ENCODE measurements at places on chromosomes 2 and 18.

- no peak for DNase-seq
Measured at GRCh38 chr2:221255862-221256261, 316.2 kb downstream of the EPHA4 start.

DNA sequence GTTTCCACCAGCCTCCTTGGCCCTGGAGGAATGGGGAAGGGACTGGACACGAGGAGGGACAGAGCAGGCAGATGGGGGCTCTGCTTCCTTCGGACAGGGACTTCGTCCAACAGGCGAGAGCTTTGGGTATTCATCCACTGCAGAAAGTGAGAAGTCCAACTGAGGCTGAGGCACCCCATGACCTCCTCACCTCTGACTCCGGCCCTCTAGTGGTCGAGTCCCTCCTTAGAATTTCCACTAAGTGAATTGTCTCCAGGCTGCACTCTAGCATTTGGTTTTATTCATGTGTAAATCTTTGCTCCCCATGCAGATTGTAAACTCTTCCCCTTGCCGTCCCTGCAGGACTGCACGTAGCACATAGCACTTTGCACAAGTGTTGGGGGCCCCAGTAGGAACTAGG, 75.6 kb downstream of the TMEM247 start:
- no peak for DNase-seq

GRCh38 chr2:16604236-16604635, 61.4 kb downstream of the CYRIA start:
- DNase-seq: no peak

DNA sequence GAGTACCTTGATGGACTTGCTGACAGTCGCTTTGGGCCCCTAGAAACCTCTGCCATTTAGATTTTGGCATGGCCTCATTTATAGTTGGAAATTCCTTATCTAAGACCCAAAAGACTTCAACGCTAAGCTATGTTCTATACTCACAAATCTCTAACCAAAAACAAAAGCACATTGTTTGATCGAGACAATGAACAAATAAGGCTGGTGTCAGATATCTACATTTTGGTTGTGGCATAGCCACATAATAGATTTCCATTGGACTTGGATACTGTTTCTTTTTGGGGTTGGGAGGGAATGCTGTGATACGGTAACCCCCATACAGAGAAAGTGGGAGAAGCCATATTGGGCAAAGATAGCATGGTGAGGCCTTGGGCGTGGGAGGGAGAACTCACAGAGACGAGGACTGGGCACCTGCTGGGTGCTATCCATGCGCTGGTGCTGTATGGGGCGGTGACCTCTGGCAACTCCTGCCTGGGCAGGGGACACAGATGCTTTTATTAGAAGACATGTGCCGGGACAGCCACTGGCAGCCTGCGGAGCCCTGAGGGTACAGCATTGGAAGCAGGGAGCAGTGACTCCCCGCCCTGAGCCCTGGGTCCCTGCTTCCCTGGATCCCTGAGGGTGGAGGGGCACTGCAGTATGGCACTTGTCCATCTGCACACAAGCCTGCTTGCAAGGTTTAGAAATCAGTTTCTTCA, 97.1 kb downstream of the ASAP2 start:
- no peak for DNase-seq

- DNase-seq: peak; percentile 40
Measured at GRCh38 chr18:45169610-45170009, 445.7 kb upstream of the SLC14A2 start.

DNA sequence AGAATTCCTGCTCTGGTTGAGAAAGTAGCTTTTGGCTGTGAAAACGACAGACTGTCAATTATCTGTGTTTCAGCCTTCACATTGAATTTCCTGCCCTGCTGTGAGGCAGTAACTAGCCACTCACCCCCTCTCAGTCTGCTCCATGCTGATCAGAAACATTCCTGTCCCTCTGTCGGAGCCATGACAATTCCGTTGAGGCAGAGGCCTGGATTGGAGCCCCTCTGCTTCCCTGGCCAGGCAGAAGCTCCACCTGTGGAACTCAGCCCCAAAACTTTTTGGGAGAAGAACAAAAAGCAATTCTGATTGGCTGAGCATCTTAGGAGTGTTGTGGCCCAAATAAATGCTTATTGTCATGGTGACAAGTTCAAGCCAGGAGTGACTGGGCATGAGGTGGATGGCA, 60.0 kb downstream of the APOB start:
- no peak for DNase-seq

- DNase-seq: no peak
Measured at GRCh38 chr2:170180031-170180566, 2.2 kb downstream of the MYO3B start.

GRCh38 chr18:43664487-43665008, 387.3 kb upstream of the SYT4 start:
- no peak for DNase-seq

- no peak for DNase-seq
Measured at GRCh38 chr18:5484526-5484925, 59.3 kb downstream of the EPB41L3 start.

- DNase-seq: no peak
Measured at GRCh38 chr2:199984159-199984558, 28.8 kb downstream of the MAIP1 start.

DNA sequence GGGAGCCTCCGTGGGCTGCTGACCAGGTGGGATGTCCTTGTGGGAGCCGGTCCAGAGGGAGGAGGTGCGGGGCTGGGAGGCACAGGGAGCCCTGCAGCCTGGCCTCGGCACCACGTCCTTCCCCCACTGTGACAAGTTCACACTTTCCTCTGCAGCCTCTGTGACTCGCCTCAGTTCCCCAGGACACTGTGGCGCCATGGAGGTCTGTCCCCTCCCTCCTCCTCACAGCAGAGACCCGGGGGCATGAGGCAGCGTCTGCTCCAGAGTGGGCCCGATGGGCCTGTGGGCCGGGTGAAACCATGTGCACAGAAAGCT, 27.3 kb upstream of the KCNG2 start:
- DNase-seq: no peak

DNA sequence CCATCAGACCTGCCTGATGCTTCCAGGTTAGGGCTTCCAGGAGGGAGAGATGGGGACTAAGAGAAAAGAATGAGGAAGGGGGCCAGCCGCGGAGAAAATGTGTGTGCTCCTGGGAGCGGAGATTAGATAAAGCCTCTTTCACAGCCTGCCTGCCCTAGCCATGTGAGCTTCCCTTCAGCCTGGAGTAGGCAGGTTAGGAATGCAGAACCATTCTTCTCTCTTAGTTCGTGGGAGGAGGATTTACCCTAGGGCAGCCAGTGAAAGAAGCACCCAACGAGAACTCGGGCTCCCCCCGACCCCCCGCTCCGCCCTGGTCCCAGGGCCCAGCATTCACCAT, 36.1 kb downstream of the POMC start:
- no peak for DNase-seq

DNA sequence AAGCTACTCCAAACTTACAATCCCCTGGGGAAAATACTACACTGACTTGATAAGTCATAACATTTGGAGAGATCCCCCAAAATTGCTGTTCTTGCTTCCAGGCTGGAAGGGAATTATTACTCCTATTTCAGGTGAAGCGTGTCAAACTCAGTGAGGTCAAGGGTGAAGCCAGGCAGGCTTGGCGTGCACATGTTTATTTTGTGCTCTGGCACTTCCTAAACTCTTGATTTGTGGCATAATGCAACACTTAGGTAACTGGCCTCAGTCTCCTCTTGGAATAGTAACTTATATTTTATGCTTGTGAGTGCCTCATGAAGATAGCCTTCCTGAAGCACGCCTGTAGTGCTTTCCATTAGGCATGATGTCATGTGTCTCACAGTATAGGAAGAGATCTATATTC, 751.2 kb downstream of the CNTNAP5 start:
- no peak for DNase-seq

DNA sequence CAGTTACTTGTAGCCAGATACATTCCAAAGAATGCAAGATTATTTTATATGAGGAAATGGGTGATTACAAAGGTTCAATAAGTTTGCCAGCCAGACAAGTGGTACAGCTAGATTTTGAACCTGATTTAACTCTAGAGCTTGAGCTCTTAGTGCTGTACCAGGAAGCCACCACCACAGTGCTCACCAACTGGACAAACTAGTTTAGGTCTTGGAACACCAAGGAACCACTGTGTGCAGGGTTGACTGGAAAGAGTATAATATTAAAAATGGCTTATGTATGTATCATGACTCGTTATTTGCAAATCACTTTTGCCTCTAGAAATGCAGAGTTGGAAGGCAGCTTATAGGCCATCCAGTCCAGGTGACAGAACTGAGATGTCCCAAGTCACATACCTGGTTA, 177.2 kb downstream of the TXNL1 start:
- no peak for DNase-seq
